Muscle of arm (tissue), 14 donors: ENCODE measurements at places on chromosomes 13 and 19.

DNA sequence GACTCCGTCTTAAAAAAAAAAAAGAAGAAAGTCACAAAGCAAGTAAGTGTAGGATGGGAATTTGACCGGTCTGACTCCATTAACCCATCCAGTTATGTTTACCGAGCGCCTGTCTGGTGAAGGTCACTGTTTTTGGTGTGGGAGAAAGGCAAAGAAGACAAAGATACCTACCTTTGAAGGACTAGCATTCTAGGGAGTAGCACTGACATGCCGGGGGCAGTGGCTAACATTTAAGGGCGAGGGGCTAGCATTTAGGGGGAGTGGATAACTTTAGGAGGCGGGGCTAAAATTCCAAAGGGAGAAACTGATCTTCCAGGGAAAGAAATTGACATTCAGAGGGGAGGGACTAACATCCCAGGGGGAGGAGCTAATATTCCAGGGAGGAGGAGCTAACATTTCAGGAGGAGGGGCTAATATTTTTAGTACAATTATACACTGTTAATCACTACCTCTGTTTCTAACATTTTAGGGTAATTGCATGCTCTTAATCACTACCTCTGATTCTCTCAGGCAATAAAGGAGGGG, 8.7 kb downstream of the GPR32 start:
- DNase-seq = no peak

DNA sequence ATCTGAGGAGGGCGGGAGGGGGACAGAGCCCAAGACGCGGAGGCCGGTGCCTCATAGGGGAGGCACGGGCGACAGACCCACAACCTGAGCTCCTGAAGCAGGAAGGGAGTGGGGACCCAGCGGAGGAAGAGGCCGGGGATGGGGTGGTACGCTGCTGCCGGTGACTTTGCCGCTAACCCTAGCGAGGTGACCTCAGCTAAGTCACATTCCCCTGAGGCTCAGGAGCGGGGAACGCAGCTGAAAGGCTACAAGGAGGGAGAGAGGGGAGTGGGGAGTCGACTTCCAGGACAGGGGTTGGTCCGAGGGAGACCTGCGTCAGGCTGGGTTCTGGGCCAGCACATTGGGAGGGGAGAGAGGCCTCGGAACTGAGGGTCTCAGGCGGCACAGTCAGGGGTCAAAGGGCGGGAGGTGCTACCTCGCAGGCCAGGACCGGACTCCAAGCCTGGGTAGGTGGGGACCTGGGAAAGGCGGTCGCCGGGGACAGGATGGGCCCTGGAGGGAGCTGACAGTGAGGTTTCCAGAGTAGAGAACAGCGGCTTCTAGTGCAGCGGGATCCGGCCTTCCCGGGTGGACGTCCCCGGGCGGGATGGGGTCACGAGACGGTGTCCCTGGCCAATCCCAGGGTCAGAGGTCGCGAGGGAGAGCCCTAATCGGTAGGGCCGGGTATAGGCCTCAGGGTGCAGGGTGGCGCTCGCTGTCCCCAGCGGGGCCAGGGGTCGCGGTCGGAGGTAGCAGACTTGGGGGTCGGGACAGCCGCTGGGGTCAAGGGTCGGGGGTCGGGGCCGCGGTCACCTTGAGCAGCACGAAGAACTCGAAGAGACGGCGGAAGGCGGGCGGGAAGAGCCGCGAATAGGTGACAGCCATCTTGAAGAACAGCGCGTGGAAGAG, 699 bp downstream of the TMEM259 start:
- no peak for DNase-seq

- DNase-seq = no peak
Observed at GRCh38 chr19:38291855-38292254, 12.2 kb upstream of the C19orf33 start.

GRCh38 chr13:83577183-83577582, 305.1 kb downstream of the SLITRK1 start:
- DNase-seq = no peak
